Upper lobe of left lung (tissue), 6 donors: ENCODE measurements at places on chromosomes 1 and 21. TPM values are rescaled to one million over a fixed set of nuclear protein-coding genes. Genes with fewer than 3 reads are reported as not detected.

- DNase-seq, result peak; percentile 8
Measured at GRCh38 chr21:42557420-42557819, 43.8 kb downstream of the SLC37A1 start.

- DNase-seq, result no peak
Measured at GRCh38 chr1:188719735-188720134, 1757.9 kb downstream of the BRINP3 start.

GRCh38 chr1:32901823-32902534, 790 bp upstream of the TMEM54 start:
- DNase-seq, result no peak

DNA sequence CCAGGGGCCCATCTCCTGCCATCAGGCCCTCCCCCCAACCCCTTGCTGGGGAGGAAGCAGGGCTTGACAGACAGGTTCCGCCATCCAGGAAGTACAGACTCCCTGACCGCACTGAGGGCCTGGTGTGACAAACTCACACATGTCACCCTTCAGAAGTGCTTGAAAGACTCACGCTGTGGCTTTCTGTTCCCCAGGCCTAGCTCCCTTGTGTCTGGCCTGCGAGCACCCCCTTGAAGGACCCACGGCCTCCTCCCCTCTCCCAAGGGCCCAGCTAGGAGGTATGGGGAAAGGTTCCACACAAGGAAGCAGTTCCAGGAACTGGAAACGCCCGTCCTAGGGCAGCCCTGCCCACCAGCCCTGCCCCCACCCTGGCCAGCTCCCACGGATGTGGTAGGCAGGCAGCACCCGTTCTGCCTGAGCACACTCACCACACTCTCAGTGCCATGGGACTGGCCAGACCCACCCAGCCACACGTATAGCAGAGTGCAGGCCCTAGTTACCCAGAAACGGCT, 26.7 kb downstream of the SLC2A1 start:
- peak; percentile 89 for DNase-seq

DNA sequence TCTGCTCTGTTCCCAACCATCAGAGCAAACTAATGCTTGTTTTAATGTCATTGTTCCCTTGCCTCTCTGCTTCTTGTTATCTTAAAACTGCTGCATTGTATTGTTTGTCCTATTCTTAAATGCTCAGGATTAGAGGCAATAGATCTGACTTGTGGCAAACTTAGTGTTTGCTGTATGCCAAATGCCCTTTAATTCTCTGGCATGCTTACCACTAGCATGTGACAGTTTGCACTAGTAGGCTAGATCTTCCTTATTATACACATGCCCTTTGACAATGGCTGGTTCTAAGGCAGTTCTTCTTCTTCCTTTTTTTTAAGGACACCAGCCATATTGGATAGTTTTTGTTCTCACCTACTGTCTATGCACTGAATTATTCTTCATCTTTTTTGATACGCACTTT, 30.1 kb downstream of the PALMD start:
- no peak for DNase-seq

DNA sequence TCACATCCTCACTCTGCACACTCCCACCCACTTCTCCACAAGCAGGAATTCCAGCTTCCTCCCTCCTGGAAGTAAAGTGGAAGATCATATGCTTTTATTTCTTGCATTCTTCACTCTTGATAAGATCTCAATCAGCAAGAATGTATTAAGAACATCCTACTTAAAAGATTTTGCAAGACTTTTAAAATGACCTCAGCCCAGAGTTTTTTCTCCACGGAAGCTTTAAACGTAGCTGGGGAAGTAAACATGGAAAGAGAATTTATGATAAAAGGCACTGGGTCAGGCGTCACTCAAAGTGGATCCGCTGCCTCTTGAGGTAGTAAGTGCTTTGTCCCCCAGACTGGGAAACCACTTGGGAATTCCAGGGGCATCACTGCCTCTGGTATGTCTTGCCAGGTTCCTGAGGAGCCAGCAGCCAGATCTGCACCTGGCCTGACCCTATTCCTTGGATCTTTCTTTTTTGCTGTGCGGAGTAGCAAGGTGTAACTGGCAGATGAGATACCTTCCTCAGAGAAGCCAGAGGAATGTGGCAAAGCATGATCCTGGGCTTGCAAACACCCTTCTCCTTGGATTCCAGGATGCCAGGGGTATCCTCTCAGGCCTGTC, 33.9 kb downstream of the CDK18 start:
- peak; percentile 20 for DNase-seq

DNA sequence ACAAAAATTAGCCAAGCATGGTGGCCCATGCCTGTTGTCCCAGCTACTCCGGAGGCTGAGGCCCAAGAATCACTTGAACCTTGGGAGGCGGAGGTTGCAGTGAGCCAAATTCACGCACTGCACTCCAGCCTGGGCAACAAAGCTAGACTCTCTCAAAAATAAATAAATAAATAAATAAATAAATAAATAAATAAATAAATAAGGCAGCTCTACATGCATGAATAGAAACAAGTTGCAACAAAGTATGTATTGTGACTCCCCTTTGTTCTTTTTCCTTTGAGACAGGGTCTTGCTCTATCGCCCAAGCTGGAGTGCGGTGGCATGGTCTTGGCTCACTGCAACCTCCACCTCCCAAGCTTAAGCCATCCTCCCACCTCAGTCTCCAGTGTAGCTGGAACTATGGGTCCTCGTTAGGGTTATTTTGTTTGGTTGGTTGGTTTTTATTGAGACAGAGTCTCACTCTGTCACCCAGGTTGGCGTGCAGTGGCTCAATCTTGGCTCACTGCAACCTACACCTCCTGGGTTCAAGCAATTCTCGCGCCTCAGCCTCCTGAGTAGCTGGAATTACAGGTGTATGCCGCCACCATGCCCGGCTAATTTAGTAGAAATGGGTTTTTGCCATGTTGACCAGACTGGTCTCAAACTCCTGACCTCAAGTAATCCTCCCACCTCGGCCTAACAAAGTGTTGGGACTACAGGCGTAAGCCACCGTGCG, 8.0 kb downstream of the USP48 start:
- no peak for DNase-seq

- DNase-seq, result no peak
Measured at GRCh38 chr1:229088711-229089110, 182.2 kb upstream of the RAB4A start.

- no peak for DNase-seq
Measured at GRCh38 chr21:41559658-41560631, 52.0 kb upstream of the TMPRSS2 start.

- DNase-seq, result no peak
Measured at GRCh38 chr21:28151758-28152157, 840.9 kb downstream of the LTN1 start.

- no peak for DNase-seq
Measured at GRCh38 chr1:192789871-192790270, 19.0 kb upstream of the RGS2 start.

- peak; percentile 67 for DNase-seq
Measured at GRCh38 chr1:64268653-64269557, 65.5 kb downstream of the UBE2U start.

DNA sequence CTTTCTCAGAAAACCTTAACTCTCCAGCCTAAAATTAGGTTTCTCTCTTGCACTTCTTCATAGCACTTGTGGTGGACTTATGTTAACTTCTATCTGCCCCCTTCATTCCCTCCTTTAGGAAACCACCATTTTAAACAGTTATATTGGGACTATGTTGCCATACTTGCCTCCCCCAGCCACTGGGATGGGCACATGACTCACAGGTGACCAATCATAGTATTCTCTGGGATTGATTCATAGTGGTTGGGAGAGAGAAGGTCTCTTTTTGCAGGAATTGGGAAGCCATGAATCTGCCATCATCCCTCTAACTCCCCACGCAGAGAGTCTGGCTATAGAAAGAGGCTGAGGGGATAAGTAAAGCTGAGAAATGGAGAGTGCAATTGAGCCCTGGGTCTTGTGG, 50.4 kb upstream of the NRDC start:
- DNase-seq, result no peak

GRCh38 chr1:87754139-87754538, 425.5 kb downstream of the LMO4 start:
- DNase-seq, result no peak

DNA sequence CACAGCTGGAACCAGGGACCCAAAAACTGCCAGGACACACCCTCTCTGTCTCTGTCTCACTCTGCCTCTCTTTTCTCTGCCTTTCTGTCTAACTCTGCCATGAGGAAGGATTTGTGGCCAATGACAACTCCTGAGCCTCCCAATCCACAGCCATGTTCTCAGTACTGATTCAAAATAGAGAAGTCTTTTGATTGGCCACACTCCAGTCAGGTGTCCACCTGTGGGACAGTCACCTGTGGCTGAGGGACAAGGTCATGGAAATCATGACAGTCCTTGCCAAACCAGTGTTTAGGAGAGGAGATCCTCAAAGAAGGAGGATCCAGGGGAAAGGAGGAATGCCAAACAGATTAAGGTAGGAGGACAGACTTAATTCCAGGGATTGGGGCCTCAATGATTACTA, 15.8 kb downstream of the TINAGL1 start:
- DNase-seq, result no peak

GRCh38 chr21:42122398-42122797, 51.3 kb downstream of the UMODL1 start:
- no peak for DNase-seq

- DNase-seq, result no peak
Measured at GRCh38 chr1:220910021-220910420, 30.8 kb downstream of the HLX start.

- DNase-seq, result no peak
Measured at GRCh38 chr1:111211921-111212320, 11.5 kb upstream of the DENND2D start.

DNA sequence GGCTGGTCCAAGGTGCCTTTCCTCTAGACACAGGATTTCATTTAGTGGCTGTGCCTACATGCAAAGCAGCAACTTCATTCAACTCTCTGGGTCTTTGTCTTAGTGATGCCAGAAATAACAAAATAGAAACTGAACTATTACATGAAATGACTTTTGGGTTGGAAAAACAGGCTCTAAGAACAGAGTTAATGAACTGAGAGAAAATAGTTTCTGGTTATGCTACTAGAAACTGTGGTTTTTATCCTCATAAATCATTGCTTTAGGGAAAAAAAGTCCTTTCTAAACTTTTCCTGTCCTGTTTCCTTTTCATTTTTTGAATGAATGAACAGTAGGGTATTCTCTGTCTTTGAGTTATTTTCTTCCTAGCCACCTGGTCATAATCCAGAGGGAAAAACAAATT, 424.0 kb downstream of the KIF26B start:
- no peak for DNase-seq

DNA sequence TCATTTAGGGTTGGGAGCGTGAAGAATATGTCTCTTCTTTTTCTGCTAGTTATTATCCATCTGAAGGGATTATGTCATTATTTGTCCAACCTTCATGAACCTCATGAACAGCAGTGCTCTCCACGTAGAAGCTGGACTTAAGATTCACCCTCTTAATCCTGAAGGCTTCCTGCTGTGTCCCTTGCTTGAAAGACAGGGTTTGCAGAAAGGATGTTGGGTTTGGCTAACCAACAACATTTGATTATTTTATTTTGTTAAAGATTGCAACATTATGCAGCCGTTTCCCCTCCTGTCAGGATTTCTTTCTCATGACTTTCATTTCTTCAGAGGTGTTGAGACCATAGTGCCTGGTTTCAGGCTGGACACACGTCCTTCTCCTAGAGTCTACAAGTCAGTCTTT, 75.2 kb downstream of the NGF start:
- DNase-seq, result no peak

GRCh38 chr1:200968469-200969410, 54.8 kb downstream of the KIF21B start:
- DNase-seq, result no peak

- no peak for DNase-seq
Measured at GRCh38 chr1:35923791-35924221, 7.1 kb upstream of the AGO3 start.

DNA sequence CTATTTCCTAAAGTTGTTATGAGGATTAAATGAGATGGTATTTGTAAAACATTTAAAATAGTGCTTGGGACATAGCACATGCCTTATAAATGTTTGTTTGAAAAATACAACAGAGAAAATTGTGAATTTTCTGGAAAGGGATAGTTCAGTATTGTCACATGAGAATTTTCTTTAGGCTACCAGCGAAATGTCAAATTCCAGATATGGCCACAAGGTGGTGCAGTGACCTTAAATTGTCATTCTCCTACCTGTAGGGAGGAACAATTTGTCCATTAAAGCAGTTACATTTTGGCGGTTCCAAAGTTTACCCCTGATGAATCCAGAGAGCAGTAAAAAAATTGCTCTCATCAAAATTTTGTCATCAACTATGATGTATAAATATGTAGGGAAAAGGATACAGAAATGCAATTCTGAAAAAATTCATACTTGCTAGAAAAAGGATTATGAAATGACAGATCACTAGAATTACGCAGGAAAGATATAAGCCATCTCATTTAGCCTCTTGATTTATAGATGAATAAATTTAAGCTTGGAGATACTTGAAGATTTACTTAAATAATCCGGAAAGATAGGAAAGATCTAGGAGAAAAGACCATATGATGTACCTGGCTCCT, 50.2 kb upstream of the TSHB start:
- no peak for DNase-seq

DNA sequence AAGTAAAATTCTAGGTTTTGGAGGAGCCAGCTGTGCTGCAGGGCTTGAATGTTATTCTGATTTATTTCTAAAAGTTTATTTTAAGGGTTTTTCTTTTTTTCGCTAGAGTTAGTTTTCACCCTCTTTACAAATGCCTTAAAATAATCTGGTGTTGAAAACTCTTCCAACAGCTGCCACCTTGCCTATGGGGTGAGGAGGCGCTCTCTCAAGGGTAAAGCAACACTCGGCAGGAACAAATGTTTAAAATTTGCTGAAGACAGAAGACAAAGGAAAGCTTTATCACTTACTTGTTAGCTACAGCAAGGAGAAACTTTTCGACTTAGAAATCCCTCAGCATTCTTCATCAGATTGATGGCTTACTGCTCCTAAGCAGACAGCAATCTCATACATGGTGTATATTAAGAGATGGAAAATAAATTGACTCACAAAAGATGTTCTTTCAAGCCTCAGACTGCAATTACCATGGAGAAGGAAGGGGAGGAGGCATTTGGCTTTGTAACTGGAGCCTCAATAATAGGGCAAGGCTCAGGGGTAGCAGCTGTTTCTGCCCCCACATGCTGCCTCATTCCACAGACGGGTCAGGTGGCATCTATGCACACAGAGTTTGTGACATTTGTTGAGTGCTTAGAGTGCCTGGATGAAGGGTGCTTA, 79.8 kb upstream of the RALGPS2 start:
- no peak for DNase-seq

- no peak for DNase-seq
Measured at GRCh38 chr21:40457741-40458140, 389.2 kb downstream of the DSCAM start.

Gene C1QA
- total RNA-seq, result 357 TPM

Gene SRGAP2
- total RNA-seq, result 72.9 TPM

Gene PTPRU
- total RNA-seq, result 67.6 TPM

Gene CFHR1
- 1.0 TPM for total RNA-seq

Gene UMODL1
- 1.9 TPM for total RNA-seq

Gene IGFN1
- total RNA-seq, result not detected

Gene RIMS3
- total RNA-seq, result 3.1 TPM

Gene DMBX1
- total RNA-seq, result not detected

Gene DISC1
- 16.8 TPM for total RNA-seq

Gene SYCP1
- not detected for total RNA-seq

Gene GPA33
- total RNA-seq, result 2.7 TPM

Gene OR10J5
- not detected for total RNA-seq
